ENCODE measurements at places on chromosomes 2 and 18.

- no peak for DNase-seq
These were observed 35.7 kb upstream of the RAB1A start for GRCh38 chr2:65165558-65165957.

DNA sequence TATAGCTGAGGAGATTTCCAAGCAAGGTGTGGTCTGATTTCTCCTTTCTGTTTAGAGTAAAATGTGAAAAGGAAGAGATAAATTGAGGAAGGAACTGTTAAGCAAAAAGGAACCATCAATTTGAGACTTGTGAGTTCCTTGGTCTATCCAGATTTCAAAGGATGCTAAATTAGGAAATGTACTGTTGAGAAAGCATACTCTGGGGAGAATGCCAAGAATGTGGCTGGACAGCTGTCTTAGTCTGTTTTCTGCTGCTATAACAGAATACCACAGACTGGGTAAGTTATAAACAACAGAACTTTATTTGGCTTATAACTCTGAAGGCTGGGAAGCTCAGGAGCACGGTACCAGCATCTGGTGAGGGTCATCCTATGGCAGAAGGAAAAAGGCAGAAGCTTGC is 1097.2 kb downstream of the TDRD15 start:
- DNase-seq, result no peak

GRCh38 chr2:48209214-48209885 is 303.1 kb upstream of the FBXO11 start:
- DNase-seq, result no peak

DNA sequence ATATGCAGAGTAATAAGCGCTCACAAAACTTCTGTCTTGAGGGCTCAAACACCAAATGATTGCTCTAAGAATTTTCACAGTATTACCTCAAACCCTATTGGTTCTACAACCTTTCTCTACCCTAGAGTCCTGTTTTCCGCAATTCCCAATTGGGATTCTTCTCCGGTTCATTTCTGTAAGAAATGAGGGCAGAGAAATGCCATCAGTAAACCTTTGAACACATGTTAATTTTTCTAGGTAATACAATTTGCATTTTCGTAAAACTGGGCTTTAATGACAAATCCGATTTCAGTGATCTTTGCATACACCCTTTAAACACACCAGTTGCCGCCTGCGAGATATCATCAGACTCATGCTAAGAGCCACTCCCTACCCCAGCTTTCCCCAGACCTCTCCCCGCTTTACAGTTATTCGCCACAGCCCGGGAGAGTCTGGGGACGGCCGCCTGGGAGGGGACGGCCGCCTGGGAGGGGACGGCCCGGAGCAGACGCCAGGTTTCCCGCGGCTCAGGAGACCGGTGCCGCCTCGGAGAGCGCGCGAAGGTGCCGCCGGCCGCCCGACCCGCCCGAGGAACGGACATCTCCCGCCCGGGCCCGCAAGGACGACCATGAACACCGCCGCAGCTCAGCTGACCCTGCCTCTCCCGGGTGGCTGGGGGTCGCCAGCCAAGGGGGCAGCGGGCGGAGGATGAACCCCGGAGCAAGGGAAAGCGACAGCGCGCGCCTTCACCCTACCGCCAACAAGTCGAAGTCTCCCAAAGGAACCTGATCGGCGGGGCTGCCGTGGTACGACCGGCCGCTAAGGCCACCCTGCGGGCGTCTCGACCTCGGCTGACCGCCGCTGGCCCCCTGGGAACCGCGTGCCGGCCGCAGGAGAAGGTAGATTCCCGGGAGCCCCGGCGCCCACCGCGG is 463 bp downstream of the SMC6 start:
- DNase-seq, result peak; percentile 66

Measured in HAP-1 (cell line).